ENCODE measurements at places on chromosomes 3 and 15. TPM values are rescaled to one million over a fixed set of nuclear protein-coding genes. Genes with fewer than 3 reads are reported as not detected.

- no peak for DNase-seq
Measured at GRCh38 chr3:129228891-129229585, 20.4 kb upstream of the COPG1 start.

DNA sequence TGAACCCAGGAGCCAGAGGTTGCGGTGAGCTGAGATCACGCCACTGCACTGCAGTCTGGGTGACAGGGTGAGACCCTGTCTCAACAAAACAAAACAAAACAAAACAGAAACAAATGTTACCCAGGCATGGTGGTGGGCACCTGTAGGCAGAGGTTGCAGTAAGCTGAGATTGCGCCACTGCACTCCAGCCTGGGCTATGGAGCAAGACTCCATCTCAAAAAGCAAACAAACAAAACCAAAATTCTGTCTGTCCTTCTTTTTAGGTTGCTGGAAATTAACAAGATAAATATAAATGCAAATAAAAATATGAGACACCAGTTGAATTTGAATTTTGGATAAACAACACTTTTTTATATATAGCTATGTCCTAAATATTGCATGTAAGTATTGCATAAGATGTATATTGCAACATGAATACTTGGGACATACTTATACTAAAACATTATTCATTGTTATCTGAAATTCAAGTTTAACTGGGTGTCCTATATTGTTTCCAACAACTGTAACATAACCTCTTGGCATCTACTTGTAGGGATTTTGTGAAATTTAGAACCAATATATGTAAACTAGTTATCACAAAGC is 4.7 kb upstream of the CEP97 start:
- peak; percentile 40 for DNase-seq

UACA gene
- 58.7 TPM for total RNA-seq

IL17RE gene
- total RNA-seq: 1.3 TPM

TEX55 gene
- total RNA-seq: not detected

Data from cardiac muscle cell (in vitro differentiated cells and primary cell).